T-helper 1 cell treated with Interleukin-12 subunit alpha and Interleukin-12 subunit beta and Interleukin-4 antibody, amounts not matched to agents 30 ng/mL and 1 ng/mL, for 36 hours (primary cell): ENCODE measurements at places on chromosomes 7 and 10. TPM values are rescaled to one million over a fixed set of nuclear protein-coding genes. Genes with fewer than 3 reads are reported as not detected.

Gene GIMAP2
- 95.5 and 101 TPM in 2 replicates for total RNA-seq

Gene NODAL
- total RNA-seq, result not detected in 2 replicates

Gene ZNF467
- not detected in 2 replicates for total RNA-seq

Gene EIF3B
- total RNA-seq, result 172 and 175 TPM in 2 replicates

Gene PLPP4
- not detected in 2 replicates for total RNA-seq
